ENCODE measurements at places on chromosomes 11 and 22.
A peak's percentile ranks its signal among the peaks of the same experiment; 100 is the strongest.

DNA sequence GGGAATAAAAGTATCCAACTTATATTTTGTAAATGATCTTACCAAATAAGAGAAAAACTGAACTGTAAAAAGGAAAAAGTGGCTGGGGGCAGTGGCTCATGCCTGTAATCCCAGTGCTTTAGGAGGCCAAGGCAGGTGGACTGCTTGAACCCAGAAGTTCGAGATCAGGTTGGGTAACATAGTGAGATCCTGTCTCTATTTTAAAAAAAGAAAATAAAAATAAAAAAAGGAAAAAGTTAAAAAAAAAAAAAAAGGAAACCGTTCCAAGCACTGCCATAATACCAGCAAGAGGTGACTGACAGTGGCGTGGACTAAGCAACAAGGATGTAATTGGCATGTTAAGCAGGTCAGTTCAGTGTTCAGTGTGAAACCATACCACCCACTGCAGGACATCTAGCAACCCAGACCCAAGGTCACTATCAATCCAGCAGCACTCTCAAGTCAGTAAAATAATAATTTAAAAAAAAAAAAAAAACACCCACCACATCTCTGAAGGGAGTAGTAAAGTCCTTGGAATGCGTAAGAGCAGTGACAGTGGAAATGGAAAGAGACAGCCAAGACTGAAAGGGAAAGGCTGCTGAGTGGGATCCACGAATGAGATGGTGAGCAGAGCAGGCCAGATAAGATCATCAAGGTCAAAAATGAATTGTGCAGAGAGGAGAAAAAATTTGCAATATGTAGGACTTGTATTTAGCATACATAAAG, 43.6 kb downstream of the MAPK1 start:
- peak; percentile 29 for DNase-seq

DNA sequence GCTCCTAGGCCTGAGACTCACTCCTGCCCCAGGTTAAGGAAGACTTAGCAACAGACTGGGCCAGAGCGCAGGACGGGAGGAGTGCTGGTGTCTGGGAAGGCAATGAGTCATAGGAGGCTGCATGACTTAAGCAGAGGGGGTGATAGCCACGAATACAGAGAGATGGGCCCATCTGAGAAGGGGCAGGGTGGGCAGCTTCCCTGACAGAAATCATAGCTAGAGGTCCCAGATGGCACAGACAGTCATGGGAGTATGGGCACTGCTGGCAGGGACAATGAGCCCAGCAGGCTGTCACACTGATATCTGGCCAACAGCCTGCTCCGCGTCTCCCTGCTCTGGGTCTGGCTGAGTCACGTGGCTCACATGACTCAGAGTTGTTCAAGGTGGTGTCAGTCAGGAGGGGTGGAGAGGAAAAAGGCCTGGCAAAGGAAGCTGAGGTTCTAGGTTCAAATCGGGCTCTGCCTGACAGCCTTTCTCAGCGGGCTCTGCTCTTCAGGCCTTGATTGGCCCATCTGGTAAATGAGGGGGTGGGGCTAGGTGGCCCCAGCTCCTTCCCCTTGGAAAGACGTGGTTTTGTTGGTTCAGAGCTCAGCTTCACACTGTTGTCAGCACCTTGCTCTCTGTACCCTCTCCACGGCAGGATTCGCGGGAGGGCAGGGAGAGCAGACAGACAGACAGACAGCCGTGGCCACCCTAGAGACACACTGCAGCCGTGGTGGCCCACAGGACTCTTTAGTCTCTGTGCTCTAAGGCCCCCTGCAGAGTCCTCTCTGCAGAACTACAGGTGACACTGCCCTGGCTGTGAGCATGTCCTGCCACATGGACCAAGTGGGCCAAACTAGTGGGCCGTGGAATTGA, 47.8 kb downstream of the DBX1 start:
- peak; percentile 46 for DNase-seq

GRCh38 chr11:36377759-36378564, 81.9 kb downstream of the PRR5L start:
- DNase-seq, result peak; percentile 39

DNA sequence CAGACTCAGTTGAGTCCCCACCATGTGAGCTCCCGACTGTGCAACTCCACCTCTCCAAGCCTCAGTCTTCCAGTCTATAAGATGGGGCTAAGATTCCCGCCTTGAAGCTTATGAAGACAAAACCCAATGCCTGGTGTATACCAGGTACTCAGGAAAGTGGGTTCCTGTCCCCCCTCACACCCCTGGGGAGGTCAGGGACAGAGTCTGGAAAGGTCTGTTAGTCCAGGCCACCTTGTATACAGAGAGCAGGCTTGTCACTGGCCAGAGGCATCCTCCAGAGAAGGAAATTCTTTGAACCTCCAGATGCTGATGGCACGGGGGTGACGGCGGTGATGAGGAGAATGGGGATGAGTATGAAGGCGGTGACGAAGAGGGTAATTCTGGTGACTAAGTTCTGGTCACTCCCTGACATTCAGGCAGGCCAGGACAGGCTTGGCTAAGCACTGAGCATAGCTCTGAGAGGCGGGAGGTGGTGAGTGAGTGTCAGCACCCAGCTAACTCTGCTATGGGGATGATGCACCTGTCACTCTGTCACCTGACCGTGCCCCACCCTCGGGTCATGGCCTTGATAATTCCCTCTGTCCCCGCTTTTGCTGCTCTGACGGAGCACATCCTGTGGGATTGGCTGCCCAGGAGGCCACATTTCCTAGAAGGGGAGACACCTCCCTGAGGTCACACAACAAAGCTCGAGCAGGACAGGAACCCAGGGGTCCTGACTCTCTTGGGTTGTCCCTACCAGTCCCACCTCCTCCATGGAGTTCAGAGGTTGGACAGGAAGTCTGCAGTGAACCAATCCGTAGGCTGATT, 30.9 kb upstream of the CSNK1E start:
- peak; percentile 70 for DNase-seq

DNA sequence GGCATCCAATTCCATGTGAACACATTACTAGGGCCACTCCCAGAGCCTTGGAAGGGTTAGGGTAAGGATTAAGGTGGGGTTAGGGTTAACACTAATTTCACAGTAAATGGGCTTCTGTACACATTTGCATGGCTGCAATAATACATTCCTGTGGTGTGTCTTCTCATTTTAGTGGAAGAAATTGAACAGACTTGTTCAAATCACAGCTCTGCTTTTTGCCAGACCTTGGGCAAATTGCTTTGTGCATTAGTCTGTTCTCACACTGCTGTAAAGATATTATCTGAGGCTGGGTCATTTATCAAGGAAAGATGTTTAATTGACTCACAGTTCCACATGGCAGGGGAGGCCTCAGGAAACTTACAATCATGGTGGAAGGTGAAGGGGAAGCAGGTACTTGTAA, 45.4 kb upstream of the RCN1 start:
- no peak for DNase-seq

DNA sequence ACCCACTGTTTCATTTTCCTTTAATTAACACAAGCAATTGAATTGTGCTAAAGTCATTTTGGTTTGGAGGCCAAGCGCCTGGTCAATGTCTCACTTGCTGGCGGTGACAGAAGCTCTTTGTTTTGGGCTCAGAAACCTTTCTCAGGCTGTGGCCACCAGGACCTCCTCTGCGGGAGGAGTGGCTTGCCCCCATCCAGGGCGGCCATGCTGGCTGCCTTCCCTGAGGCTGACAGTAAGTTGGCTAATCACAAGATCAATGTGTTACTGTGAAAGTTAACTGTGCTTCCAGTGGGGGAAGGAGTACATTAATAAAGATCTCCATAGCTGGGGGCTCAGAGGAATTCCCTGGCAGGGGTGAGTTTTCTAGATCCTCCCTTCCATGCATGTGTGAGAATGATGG, 1074.5 kb downstream of the NTM start:
- DNase-seq, result no peak

DNA sequence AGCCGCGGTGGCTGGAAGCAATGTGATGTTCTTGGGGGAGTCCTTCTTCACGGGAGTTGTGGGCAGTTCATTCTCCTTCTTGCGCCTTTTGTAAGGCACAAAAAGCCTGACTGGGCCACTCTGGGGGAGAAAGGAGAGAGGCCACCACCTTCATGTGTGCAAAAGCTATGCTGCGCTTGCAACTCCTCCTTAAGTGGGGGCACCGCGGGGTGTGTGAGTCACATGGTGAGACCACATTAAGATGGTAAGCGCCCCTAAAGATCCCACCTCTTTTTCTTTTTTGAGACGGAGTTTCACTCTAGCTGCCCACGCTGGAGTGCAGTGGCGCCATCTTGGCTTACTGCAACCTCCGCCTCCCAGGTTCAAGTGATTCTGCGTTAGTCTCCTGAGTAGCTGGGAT, 14.1 kb downstream of the DEAF1 start:
- no peak for DNase-seq

DNA sequence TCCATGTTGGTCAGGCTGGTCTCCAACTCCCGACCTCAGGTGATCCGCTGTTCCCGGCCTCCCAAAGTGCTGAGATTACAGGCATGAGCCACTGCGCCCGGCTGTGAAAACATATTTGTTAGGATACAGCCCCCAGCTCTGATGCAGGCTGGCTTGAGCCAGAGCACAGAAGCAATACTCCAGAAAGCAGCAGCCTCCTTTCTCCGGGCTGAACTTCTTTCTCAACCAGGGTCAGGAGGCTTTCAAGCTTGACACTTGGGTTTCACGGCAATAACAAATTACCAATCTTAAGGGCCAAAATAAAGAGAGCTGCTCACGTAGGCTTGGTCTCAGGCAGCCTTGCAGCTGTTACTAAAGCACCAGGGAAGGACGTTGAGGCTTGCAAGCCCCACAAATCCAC, 10.8 kb upstream of the CECR2 start:
- no peak for DNase-seq

DNA sequence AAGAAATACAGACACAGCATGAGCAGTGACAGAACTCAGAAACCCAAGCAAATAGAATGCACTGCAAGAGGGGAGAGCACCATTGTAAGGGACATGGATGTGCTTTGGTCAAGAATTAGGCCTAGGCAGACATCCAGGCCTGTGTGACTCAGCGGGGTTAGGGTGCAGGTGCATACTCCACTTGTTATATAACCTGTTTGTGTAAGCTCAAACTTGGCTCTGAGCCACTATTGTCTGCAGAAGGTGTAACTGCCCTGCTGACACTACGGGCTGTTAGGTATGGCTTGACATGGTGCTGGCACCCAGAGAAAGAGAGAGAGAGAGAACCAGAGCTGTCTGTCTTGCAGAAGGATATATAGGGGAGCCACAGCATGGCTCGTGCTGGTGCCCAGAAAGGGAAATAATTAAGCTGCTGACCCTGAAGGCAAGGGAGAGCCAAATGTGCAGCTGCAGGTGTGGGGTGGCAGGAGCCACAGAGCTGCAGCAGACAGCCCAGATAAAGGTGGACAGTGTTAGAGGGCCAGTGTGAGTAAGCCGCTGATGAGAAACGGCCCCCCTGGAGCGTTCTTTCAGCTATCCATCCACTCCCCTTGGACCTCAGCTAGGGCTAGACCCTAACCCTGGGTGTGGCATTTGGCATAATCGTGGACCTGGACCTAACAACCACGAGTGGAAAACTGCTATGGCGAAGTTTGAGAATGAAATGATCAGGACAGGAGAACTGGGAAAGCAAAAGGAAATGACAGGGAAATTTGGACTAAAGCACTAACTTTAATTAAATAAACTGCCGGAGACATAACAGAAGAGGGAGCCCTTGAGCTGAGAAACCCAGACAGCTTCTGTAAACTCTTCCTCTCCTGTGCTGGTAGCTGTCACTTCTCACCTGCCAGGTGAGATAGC, 253.0 kb upstream of the CCDC179 start:
- DNase-seq, result peak; percentile 8

Data from suppressor macrophage treated with lipopolysaccharide for 1 hour (primary cell).